ENCODE measurements at places on chromosomes 7 and 10.
A peak's percentile ranks its signal among the peaks of the same experiment; 100 is the strongest.

DNA sequence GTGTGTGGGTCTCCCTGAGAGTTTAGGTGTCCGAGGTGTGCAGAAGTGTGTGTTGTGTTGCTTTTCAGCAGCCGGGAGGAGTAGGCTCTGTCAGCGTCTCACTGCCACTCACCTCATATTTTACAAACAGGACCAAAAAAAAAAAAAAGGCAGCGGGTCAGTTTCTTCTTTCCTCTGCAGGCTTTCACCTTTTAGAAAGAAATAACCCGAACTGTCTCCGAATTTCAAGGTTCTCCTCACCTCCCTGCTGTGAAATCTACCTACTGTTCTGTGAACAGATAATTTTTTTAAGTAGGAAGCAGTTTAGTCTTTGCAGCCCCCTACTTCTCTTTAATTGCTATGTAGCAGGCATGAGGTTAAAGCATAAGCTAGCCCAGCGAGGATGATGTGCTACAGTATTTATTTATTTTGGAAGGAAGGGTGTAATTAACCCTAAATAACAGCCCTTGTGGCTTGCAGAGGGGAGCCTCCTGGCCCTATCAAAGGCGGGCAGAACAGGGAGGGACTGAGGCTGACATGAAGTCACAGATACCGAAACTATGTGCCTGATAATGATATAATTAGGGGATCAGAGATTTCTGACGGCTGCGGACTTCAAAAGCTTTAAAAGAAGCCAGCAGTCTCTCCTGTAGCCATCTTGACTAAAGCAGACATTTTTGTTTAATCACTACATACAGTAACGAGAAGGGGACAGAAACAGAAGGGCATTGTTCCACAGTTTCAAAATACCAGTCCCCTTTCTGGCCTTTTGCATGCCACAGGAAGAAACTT is 1.6 kb downstream of the BAMBI start:
- no peak for DNase-seq

- DNase-seq = no peak
These were observed 2.4 kb upstream of the UNC5B start for GRCh38 chr10:71209731-71210541.

GRCh38 chr7:133821171-133821570 is 306.0 kb upstream of the LRGUK start:
- no peak for DNase-seq

DNA sequence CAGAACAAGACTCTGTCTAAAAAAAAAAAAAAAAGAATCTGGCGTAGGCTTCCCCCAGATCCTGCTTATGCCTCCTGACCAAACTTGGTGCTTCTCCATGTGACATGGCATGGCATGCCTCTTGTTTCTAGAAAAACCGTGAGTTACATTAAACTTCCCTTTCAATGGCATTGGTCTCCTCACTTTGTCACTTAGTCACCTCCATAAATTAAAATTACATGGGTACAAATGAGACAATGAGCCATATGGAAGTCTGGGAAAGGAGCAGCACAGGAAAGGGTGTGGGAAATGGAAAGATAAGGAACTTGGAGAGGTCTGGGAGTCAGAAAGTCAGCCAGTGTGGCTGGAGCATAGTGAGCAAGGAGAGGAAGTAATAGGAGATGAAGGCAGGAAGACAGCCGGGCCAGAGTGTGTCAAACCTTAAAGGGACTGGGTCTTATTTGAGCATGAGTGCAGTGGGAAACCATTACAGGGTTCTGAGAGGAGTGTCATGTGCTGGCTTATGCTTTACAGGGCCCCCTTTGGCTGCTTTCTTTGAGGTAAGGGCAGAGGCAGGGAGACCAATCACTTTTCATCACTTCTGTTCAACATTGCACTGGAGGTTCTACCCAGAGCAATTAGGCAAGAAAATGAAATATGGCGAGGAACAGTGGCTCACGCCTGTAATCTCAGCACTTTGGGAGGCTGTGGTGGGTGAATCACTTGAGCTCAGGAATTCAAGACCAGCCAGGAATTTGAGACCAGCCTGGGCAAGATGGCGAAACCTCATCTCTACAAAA is 21.3 kb upstream of the ZMIZ2 start:
- DNase-seq = no peak

DNA sequence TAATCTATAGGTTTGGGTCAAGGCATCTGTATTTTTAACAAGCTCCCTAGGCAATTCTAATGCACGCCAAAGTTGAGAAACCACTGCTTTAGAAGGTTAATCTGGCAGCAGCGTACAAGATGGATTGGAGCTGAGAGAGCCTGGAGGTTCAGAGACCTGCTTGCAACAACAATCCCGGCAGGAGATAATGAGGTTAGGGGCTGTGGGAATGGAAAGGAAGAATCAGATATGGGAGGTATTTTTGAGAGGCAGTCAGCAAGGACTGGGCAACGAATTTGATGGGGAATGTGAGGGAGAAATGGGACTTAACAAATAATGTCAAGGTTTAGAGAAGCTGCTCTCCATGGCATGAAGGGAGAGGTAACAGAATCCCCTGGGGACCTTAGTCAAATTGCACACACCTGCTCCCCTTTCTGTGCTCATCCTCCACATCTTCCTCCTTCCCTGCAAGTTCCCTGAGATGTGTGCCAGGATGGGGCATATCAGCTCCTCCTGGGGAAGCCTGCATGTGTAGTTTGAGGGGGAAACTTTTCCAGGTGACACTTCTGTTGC is 731.0 kb upstream of the GALNT17 start:
- no peak for DNase-seq

DNA sequence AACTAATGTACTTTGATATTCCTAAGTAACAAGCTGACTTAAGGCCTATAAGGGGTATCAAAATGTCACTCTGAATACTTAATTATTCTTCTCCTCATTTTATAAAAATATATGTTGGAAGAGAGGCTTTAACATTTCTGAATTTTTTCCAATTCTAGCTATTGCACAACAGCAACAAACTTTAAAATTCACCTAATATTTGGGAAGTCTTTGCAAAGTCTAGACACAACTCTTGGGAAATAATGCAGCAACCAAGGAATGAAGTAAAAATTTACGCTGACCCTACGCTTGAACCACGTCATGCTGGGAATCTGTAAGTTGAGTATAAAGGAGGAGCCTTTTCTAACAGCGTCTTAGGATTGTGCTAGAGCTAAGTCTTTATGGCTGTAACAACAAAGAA is 243.9 kb upstream of the IMMP2L start:
- DNase-seq = no peak

GRCh38 chr10:110613341-110613995 is 30.7 kb upstream of the RBM20 start:
- DNase-seq = no peak

DNA sequence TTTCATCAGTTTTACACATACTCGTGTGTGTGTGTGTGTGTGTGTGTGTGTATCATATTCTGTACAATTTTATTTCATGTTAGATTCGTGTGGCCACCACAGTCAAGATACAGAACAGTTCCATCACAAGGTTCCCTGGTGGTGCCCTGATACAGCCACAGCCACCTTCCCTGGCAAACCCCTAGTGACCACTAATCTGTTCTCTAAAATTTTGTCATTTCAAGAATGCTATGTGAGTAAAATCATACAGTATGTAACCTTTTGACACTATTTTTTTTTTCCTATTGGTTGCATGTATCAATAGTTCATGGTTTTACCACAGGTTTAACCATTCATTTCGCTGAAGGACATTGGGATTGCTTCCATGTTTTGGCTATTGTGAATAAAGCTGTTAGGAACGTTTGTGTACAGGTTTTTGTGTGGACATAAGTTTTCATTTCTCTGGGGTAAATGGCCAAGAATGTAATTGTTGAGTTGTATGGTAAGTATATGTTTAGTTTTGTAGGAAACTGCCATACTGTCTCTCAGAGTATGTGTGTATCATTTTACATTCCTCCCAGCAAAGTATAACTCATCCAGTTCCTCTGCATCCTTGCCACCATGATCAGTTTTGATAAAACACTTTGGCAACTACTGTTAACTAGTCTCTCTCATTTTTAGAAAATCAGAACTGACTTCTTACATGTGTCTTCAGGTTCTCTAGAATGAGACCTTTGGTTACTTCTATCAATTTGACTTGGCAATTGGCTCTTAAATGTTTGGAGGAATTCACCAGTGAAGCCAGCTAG is 20.6 kb downstream of the KLHDC10 start:
- DNase-seq = no peak

DNA sequence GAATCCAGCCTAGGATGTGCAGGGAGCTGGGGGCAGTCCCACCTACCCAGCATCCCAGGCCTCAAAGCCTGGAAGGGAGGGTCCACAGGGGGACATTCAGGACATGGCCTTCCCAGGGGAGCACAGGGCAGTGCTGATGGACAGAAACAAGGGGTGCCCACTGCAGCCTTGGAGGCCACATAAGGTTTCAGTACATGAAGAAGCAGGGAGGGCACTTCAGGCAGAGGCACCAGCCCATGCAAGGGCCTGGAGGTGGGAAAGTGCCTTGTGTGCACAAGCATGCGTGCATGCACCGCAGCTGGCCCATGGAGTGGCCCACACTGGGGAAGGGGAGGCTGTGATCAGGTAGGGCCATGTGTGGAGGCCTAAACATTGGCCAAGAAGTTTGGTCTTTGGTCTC is 9.1 kb downstream of the C10orf105 start:
- no peak for DNase-seq

DNA sequence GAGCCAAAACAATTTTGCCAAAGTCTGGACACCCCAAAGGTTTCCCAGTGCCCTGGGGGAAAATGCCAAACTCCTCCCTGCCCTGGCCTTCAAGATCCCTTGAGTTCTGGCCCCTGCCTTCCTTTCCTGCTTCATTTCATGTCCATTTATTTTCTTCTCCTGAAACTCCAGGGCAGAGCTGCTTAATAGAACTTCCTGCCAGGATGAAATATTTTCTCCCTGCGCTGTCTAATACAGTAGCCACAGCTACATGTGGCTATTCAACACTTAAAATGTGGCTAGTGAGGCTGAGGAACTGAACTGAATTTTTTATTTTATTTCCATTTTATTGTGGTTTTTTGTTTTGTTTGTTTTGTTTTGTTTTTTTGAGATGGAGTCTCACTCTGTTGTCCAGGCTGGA is 49.6 kb downstream of the COL13A1 start:
- DNase-seq = no peak

- peak; percentile 45 for DNase-seq
These were observed 785 bp downstream of the WDR86 start for GRCh38 chr7:151408839-151409666.

GRCh38 chr7:71846160-71846559 is 566.0 kb downstream of the CALN1 start:
- no peak for DNase-seq

GRCh38 chr10:43960477-43960876 is 311.8 kb upstream of the ZNF32 start:
- no peak for DNase-seq

GRCh38 chr7:42096268-42096667 is 140.7 kb downstream of the GLI3 start:
- no peak for DNase-seq

DNA sequence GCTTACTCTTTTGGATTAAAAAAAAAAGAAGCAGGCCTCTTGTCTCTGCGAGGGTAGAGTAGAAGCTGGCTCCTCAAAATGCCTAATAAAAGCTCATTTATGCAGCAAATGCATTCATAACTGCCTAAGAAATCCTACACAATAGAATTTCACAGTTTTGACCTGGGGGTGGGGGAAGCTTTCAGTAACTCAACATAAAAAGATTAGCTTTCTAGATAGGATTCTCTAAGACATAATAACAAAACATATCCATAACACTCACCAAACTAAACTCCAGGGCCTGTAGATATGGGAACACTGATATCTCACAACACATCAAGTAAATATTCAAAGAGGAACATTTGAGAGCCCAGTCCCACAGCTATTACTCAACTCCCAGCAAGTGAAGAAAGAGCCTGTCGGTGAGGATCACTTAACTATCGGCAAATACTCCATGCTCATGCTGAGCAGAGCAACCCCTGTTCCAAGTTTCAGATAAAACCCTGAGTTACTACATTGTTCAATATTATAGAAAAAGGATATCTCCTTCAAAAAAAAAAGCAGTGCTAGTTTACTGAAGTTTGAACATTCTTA is 88.1 kb downstream of the COBL start:
- no peak for DNase-seq

- DNase-seq = no peak
These were observed 84.1 kb upstream of the LRRC4 start for GRCh38 chr7:128115336-128115820.

GRCh38 chr7:40760293-40760964 is 625.6 kb downstream of the SUGCT start:
- no peak for DNase-seq

DNA sequence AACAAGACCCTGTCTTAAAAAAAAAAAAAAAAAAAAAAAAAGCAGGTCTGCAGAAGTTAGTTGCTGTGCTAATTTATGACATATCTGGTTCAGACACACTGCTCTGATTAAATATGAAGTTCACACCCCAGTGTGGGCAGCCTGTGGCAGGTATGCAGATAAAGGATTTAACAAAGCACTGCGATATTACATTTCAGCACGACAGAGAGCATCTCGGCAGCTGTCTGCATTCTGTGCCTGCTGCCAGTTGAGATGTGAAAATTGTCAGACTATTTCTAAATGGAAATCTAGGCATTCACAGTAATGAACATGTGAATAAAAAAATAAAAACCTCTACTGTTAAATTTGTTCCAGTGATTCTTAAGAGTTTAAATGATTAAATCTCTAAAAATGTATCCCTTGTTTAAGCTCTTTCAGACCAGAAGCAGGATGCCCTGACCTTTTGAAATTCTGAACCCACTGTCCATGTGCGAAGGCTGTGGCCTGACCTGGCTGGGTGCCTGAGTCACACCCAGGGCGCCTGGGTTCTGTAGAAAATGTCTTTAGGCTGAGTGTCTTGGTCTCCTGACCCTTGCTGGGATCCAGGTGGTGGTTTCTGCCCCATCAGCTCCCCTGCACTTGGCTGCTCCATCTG is 272.9 kb downstream of the WDR37 start:
- DNase-seq = no peak

DNA sequence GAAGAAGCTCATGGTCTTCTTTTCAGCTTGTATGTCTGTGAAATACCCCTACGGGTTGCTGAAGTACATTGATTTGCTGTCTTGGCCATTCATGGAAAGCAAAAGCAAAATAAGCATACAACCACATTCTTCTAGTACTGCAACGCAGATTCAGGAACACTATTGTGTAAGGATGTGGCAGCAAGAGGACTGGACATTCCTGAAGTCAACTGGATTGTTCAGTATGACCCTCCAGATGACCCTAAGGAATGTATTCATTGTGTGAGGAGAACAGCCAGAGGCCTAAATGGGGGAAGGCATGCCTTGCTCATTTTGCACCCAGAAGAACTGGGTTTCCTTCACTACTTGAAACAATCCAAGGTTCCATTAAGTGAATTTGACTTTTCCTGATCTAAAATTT is 133.4 kb upstream of the ANKRD1 start:
- DNase-seq = no peak
